ENCODE measurements at places on chromosomes 3 and 15. TPM values are rescaled to one million over a fixed set of nuclear protein-coding genes. Genes with fewer than 3 reads are reported as not detected.

PRSS50 gene
- total RNA-seq: 4.8 TPM

SPTBN5 gene
- 2.7 TPM for total RNA-seq

CCNDBP1 gene
- 31.2 TPM for total RNA-seq

CAMKV gene
- total RNA-seq: 0.14 TPM

RAB43 gene
- total RNA-seq: 24.7 TPM

TIPARP gene
- total RNA-seq: 27.2 TPM

HRG gene
- not detected for total RNA-seq

All from mesothelial cell of epicardium (in vitro differentiated cells).